ENCODE measurements at places on chromosomes 12 and 14. TPM values are rescaled to one million over a fixed set of nuclear protein-coding genes. Genes with fewer than 3 reads are reported as not detected.

RAD9B gene
- total RNA-seq, result 0.31 TPM

AKAP5 gene
- 0.34 TPM for total RNA-seq

SLC39A2 gene
- not detected for total RNA-seq

BCL11B gene
- under 0.01 TPM for total RNA-seq

KCNK10 gene
- not detected for total RNA-seq

RDH12 gene
- total RNA-seq, result 1.1 TPM

BCL2L2 gene
- 24.7 TPM for total RNA-seq
